ENCODE measurements at places on chromosomes 5 and 9. TPM values are rescaled to one million over a fixed set of nuclear protein-coding genes. Genes with fewer than 3 reads are reported as not detected.

The TAF11L12 gene
- not detected for polyA plus RNA-seq

The PCDHGB4 gene
- 0.64 TPM for polyA plus RNA-seq

DNA sequence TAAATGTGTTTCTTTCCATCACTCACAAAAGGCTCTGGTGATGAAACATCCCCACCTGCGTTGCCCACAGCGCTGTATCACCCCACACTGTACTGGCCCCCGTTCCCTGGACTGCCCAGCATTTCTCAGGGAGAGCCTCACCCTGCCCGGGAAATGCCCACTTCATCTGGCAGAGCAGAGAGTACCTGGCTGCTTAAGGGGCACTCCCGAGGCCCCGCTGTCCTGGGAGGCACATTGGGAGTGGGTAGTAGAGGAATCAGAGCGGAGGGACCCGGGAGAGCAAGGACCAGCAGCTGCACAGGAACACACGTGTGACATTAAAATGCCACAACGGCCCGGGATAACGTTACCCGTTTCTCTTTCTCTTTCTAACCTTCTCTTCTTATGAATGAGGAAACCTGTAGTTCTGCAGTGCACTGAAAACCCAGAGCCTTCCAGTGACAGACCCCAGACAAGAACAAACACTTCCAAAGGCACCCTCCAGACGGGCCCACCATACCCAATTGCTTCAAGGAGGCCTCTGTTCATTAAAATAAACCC lies 110.0 kb downstream of the ROR2 start:
- H3K27me3 ChIP-seq, result no peaks in the 10 kb centered on the region
- H3K4me3 ChIP-seq, result no peak overlapping the region
- no peak for DNase-seq

- peak overlapping the region; percentile 29 for H3K27ac ChIP-seq
- H3K4me1 ChIP-seq, result peaks cover 16% of the 10 kb centered on the region
- DNase-seq, result peak; percentile 83
- peaks cover 19% of the 10 kb centered on the region for H3K36me3 ChIP-seq
Measured at GRCh38 chr5:177553671-177554429, 513 bp downstream of the FAM193B start.

The HRH2 gene
- 0.08 TPM for polyA plus RNA-seq

DNA sequence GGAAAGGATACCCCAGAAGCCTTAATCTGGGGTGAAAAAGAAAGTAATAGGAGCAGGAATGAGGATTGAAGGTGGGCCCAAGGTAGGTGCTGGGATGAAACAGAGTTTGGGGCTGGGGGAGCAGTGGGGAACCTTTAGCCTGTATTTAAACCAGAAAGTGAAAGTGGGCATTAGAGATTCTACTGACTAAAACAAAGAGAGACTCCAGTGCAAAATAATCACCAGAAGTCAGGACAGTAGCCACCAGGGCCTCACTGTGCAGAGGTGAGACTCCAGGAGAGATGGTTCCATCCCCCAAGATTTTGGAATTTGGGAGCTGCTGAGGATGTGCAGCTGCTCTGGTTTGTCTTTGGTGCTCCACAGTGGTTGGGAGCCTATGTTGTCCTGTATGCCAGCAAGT lies 13.1 kb downstream of the DNAJB5 start:
- H3K27me3 ChIP-seq, result no peaks in the 10 kb centered on the region
- peak; percentile 0 for DNase-seq
- H3K27ac ChIP-seq, result no peak overlapping the region
- peaks cover 7% of the 10 kb centered on the region for H3K36me3 ChIP-seq
- no peak overlapping the region for H3K4me3 ChIP-seq

The TAF1L gene
- 0.02 TPM for polyA plus RNA-seq

The ITGA2 gene
- polyA plus RNA-seq, result 52.1 TPM

DNA sequence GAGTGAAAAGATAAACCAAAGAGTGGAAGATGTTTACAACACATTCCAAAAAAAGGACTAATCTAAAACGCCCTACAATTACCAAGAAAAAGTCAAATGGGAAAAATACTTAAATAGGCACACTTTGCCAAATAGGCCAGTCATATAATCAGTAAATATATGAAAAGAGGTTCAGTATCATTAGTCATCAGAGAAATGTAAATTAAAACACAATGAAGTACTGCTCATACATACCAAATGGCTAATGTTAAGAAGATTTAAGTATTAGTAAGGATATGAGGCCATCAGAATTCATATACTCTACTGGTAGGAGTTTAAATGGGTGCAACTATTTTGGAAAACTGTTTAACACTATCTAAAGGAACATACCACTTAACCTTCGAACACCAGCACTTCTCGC lies 47.6 kb downstream of the ZDHHC21 start:
- H3K36me3 ChIP-seq, result peaks cover 29% of the 10 kb centered on the region
- no peak for DNase-seq
- no peaks in the 10 kb centered on the region for H3K27me3 ChIP-seq
- H3K27ac ChIP-seq, result no peak overlapping the region
